ENCODE measurements at places on chromosomes 3 and 15.
A peak's percentile ranks its signal among the peaks of the same experiment; 100 is the strongest.

DNA sequence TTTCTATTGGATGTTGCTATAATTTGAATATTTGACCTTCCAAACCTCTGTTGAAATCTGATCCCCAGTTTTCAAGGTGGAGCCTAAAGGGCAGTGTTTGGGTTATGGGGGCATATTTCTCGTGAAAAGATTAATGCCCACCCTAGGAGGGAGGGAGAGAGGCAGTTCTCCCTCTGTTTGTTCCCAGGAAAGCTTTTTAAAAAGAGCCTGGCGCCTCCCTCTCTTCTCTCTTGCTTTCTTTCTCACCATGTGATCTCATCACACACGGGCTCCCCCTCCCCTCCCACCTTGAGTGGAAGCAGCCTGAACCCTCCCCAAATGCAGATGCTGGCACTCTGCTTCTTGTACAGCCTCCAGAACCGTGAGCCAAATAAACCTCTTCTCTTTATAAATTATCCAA lies 12.4 kb upstream of the GABRA5 start:
- DNase-seq, result no peak

GRCh38 chr15:52082197-52083036 lies 30.2 kb downstream of the BCL2L10 start:
- DNase-seq, result no peak

GRCh38 chr15:81097116-81097889 lies 36.8 kb upstream of the CFAP161 start:
- DNase-seq, result no peak

DNA sequence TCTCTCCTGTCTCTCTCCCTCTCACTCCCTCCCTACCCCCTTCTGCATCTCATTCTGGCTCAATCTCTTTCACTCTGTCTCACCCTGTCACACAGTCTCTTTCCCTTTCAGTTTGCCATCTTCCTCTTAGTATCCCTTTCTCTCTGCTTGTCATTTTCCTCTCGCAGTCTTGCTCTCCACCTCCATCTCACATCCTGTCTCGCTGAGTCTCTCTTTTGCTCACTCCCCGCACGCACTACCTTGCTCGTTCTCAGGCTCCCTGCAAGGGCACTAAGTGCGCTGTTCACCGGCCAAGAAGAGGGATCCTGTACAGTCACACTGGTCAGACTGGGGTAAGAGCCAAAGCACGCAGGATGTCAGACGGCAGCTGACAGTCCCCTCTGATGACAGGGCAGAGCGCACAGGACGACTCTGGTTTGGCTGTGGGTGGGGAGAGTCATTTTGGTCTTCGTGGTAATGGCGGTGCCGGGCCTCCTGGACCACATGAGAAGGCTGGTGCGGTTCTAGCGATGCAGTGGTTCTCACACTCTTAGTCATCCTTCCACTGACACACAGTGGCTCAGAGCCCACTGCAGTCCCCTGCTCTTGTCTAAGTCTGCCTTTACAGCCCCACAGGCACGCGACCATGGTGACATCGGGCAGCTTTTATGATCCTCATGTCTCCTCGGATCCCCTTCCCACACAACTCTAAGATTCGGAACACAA lies 356.8 kb downstream of the FOXP1 start:
- peak; percentile 93 for DNase-seq

- DNase-seq, result no peak
Measured at GRCh38 chr3:17301271-17301670, 416.5 kb downstream of the PLCL2 start.

GRCh38 chr3:45657853-45658252 lies 31.3 kb upstream of the SACM1L start:
- no peak for DNase-seq

GRCh38 chr15:28037969-28038590 lies 61.0 kb downstream of the OCA2 start:
- no peak for DNase-seq

- no peak for DNase-seq
Measured at GRCh38 chr3:168659015-168659414, 563.3 kb upstream of the GOLIM4 start.

DNA sequence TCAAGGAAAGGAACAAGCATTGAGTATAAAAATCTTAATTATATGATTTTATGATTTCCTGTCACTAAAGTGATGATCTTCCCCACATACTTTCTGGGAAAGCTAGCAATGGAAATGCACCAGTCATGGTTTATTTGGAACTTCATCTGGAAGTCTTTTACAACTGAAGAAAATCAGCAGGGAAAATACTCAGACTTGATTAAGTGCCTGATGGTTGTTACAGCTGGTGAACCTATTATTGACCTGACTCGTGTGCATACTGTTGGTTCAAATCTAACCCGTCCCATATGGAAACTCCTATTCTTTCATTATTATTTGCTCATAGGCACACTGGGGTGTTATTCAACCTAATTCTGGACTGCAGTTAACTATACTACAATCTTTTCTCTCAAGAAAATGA lies 701.8 kb upstream of the CCDC54 start:
- no peak for DNase-seq

GRCh38 chr3:195073866-195074860 lies 196.8 kb downstream of the XXYLT1 start:
- DNase-seq, result no peak

- no peak for DNase-seq
Measured at GRCh38 chr3:113151461-113152031, 59.8 kb upstream of the BOC start.

GRCh38 chr3:100032243-100032642 lies 82.1 kb downstream of the FILIP1L start:
- DNase-seq, result no peak

- DNase-seq, result no peak
Measured at GRCh38 chr3:124654470-124654845, 75.8 kb upstream of the UMPS start.

DNA sequence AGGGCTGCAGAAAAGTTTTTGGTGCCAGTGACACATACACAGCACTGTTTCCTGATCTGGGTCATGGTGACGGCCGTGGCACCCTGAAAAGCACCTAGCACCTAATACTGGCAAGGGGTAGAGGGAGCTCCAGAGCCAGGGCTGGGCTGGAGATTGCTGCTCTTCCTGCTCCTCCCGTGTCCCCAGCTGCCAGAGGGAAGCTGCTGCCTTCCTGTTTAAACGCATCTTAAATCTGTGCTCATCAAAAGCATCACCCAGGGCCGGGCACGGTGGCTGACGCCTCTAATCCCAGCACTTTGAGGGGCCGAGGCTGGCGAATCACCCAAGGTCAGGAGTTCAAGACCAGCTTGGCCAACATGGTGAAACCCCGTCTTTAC lies 156.7 kb upstream of the MEF2A start:
- DNase-seq, result no peak

GRCh38 chr3:138842483-138843188 lies 7.9 kb upstream of the PIK3CB start:
- DNase-seq, result no peak

DNA sequence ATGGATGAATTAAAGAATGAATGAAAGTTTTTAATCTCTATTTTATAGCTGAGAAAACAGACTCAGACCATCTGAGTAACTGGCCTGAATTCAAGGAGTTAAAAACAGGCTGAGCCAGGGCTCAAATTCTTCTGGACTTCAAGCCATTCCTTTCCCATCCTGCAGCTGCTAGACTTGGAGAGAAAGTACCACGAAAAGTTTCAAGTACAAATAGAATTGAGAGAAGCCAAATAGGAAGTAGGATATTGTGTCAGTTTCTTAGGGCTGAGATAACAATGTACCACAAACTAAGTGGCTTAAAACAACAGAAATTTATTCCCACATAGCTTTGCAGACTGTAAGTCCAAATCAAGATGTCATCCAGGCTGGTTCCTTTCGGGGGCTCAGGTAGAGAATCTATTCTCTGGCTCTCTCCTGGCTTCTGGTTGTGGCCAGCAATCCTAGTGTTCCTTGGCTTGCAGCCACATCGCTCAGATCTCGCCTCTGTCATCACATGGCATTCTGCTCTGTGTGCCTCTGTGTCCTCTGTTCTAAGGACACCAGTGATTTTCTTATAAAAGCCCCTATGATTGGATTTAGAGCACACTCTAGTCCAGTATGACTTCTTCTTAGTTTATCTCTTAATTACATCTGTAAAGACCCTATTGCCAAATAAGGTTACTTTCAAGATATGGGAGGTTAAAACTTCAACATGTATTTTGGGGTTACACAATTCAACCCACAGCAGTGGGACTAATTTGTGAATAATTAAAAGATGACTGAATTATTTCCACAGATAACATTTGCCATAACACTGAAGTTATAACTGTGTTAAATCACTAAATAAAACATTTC lies 25.7 kb upstream of the GOLIM4 start:
- no peak for DNase-seq

GRCh38 chr3:50648944-50649343 lies 25.8 kb upstream of the DOCK3 start:
- no peak for DNase-seq

GRCh38 chr15:87123676-87124382 lies 1044.2 kb downstream of the AGBL1 start:
- DNase-seq, result no peak

DNA sequence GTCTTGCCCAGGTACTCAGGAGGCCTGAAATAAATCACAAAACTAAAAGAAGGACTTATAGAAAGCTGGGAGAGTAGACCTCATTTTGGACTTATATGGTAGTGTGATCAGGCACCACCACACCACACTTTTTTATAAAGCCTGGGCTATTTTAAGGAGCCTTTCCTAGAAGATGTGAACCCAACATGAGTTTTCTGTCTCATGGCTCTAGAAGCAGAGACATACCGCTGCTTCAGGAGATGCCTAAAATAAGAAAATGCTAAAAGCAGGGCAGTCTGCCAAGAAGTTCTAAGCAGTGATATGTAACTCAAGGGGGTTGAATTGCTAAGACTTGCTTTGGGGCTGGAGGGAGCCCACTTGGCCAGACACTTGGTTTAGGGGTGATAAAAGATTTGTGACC lies 49.6 kb downstream of the SUMF1 start:
- DNase-seq, result no peak

GRCh38 chr3:156751461-156752025 lies 74.6 kb upstream of the LEKR1 start:
- DNase-seq, result no peak

GRCh38 chr3:150968341-150969035 lies 4.0 kb downstream of the CLRN1 start:
- DNase-seq, result no peak

GRCh38 chr15:90184119-90184785 lies 16.9 kb upstream of the SEMA4B start:
- DNase-seq, result no peak

DNA sequence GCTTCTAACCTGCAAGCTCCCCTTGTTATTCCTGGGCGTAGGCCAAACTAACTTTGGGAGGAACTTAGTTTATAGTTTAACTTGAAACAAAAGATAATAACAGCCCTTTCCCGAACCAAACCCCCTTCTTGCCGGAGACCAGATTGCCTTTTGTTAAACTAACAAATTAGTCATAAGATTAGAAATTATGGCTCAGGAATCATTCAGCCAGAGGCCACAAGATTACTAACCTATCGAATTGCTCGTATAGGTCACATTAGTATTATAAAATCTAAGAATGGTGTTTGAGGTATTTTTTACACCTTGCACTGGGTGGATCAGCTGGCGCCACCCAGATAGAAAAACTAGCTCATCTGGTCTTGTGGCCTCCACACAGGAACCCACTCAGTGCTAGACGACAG lies 65.3 kb upstream of the RAP2B start:
- DNase-seq, result no peak

DNA sequence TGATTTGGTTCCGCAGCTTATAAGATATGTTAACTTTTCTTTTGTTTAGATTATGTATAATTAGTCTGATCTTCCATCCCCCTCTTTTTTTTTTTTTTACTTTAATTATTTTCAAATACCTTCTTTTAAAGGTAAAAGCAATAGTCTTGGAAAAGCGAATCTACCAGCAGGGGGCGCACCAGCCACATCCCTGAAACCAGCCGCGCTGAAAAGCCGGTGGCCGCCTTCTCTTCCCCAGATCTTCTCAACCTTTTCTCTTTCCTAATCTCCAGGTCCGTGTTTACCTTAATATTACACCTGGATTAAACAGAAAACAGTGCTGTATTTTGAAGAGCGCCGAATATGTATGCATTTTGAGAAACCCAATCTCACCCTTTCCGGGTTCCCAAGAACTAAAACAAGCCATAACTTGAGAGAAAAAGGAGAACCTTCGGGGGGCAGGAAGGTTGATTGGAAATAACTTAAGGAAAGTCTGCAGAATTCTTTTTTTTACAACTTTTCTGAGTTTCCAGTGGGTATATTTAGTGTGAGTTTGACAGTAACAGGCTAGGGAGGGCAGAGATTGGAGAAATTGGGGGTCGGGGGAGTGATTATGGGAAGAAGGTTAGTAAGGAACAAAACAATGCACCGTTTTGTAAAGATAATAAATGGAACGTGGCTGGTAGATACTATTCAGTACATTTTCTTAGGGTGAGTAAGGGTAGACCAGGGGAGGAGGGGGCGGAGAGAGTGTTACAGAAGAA lies 2.0 kb upstream of the SOX2 start:
- DNase-seq, result peak; percentile 28

GRCh38 chr3:136380530-136380929 lies 130.4 kb downstream of the PCCB start:
- DNase-seq, result no peak

GRCh38 chr15:89628806-89629715 lies 26.2 kb downstream of the KIF7 start:
- no peak for DNase-seq

GRCh38 chr3:157652366-157652765 lies 149.2 kb upstream of the VEPH1 start:
- DNase-seq, result no peak

DNA sequence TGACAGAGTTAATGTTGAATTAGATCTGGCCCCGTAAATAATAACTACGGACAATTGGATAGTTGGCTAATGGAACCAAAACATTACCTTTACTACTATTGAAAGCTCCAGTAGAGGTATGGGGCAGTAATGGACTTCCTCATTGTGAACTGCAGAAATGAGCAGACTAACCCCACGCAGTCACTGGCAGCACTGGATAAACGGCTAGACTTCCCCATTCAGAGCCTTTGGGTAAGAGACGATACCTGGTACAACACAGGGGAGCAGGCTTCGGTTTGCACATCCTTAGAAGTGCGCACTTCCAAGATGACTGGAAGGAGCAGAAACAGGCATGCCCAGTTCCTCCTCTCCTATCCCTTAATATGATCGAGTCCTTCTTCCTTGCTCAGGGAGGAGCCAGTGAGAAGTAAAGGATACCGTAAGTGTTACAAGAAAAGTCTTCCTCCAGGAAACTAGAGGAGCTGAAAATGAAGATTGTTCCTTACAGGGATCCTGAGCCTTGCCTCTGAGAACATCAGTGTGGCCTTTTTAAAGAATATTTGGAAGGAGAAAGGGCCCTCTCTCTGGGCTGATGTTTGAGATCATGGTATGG lies 100.5 kb upstream of the NECTIN3 start:
- DNase-seq, result no peak
